ENCODE measurements at places on chromosomes 6 and 20.

DNA sequence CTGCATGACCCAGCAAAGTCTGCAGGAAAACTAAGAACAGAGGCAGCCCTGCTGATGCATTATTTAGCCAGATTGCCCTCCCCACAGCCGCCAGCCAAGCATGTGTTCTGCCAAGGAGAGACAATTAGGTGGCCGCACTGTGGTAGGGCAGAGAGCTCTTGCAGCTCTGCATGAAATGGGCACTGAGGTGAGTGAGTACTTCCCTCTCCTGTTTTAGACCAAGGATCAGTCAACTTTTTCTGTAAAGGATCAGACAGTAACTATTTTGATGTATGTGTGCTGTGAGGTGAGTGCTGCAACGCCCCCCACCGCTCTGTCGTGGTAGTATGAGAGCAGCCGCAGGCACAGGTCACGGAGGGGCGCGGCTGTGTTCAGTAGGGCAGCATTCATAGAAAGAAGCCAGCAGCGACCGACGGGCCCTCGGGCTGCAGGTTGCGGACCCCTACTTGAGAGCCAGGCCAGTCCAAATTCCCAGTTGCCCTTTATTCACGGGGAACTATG, 23.8 kb upstream of the FAM50B start:
- DNase-seq: no peak

GRCh38 chr20:35276408-35276807, 1.5 kb downstream of the MMP24OS start:
- no peak for DNase-seq

DNA sequence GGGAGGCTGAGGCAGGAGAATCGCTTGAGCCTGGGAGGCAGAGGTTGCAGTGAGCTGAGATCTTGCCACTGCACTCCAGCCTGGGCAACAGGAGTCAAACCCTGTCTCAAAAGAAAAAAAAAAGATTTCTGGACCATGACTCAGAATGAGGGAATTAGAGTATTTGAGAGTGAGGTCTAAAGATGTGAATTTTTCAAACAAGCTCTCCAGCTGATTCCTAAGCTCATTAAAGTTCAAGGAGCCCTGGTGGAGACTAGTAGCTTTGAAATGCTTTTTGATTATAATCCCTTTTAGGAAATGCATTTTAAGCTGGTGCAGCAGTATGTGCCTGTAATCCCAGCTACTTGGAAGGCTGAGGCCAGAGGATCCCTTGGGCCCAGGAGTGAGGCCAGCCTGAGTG, 21.8 kb upstream of the SRF start:
- DNase-seq: no peak

DNA sequence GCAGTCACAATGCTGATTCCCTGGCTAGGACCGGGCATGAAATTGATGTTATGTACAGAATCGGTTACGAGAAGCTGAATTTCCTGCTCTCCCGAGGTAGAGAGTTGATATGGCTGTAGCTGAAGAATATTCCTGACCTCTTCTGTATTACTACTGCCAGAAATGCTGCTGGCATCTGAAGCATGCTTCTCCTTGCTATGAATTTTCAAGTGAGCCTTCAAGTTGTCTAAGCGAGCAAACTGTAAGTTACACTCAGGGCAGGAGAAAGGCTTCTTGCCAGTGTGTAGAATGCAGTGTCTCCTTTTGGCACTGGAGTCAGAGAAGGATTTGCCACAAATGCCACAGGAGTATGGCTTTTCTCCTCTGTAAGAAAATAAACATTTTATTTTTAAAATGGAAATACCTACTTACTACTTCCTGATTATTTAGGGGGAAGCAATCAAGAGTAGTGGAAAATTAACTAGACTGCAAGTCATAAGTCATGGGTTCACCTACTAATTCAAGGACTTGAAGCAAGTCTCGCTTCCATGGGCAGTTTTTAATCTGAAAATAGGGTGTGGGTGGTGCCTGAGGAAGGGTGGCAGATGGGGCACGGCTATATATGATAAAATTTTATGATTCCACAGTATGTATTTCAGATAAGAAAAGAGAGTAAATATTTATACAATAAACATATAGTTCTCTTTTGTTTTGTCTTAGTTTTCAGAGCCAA, 10.8 kb upstream of the MICAL1 start:
- DNase-seq: no peak

DNA sequence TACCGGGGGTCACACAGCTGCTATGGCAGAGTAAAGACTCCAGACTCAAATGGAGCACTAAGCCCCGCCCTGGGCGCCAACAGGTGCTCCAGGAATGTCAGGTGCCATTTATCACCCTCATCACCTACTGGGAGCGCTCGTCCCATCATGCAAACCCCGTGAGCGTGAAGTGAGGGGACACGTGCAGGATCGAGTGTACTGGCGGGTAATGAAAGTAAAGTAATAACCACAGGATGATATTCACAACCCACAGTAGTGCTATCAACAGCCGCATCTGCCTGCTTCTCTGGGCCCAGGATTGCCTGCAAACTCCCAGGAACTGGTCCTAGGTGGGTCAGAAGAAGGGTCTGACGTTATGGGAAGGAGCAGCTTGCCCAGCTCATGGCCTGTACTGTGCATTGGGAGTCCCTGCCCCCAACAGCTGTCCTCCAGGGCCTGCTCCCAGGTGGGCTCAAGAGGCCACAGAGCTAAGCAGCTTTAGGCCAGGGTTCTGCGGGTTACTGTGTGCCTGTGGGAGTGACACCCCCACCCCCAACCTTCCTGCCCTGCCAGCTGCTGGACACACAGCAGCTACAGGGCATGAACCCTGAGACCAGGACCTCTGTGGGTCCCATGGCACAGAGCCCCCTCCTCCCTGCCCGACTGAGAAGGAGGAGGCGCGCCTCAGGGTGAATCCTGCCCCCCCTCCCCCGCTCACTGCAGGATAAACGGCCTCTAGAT, 120.5 kb upstream of the SULF2 start:
- no peak for DNase-seq

Data from NCI-H2107 (cell line).